DMS53 (cell line): ENCODE measurements at places on chromosomes 2 and 18.
A peak's percentile ranks its signal among the peaks of the same experiment; 100 is the strongest.

GRCh38 chr2:145631561-145631960 lies 1111.6 kb upstream of the ZEB2 start:
- no peak for DNase-seq

- no peak for DNase-seq
Observed at GRCh38 chr2:129872446-129872845, 107.0 kb upstream of the RAB6C start.

GRCh38 chr18:34817636-34818035 lies 107.5 kb downstream of the DTNA start:
- no peak for DNase-seq

DNA sequence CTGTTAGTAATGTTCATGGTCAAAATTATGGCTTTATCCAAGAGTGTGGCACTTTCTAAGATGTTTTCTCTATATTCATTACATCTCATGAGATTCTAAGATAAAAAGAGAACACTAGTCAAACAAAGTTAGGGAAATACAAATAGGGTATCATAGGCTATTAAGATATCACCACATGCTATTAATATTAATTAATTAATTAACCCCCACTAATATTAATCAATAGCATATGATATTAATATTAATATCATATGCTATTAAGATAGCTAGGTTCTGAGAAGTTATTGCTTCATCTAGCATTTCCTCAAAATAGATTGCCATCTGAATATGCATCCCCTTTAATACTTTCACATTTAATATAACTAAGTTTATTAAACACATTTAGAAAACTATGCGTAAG lies 22.1 kb downstream of the DSG3 start:
- no peak for DNase-seq

DNA sequence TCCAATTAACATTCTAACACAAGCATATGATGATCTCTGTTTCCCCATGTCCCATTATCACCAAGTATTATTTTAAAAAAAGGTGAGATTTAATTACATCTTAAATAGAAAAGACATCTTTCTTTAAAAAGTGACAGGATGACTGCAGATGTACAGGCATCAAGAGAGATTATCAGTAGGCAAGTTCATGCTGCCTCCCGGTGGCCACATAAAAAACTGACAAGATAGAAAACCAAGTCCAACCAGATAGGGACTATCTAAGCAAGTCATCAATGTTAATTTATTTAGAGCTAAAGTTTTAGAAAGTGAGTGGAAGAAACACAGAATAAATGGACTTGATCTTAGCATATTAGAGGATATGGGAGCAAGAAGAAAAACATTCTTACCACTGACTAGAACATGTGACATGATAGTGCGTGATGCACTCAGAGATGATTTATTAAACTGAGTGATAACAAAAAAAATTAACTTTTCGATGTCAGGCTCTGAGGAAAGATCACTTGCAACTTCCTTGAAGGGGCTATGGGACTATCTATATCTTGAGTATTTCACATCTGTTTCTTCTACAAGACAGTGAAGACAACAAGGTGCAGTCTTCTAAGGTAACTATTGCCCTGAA lies 5.4 kb upstream of the TDRD15 start:
- peak; percentile 69 for DNase-seq
